ENCODE measurements at places on chromosomes 5 and 9.

DNA sequence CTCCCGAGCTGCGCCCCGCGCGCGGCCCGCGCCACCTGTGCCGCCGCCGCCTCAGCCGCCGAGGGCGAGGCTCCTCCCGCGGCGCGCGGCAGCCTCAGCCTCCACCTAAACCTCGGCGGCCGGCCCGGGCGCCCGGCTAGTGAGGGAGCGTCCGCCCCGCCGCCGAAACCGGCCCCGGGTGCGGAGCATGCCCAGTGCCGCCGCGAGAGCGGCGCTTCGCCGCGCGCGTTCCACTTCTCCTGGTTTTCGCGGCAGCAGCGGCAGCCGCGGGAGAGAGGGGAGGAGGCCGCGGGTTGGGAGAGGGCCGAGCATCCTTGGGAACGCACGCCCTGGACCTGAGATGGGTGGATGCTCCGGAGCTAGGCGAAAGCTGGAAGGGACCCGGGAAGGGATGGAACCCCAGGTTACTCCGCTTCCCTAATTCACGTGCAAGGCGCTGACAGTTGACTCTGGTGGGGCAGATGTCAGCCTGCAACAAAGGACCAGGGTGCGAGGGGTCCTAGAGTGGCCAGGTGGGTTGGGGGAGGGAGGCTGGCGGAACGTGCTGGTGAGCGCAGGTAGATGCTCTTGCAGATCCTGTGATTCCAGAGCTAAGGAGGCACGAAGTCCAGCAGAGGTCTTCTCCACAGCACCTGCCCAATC lies at the start of gene CTNND2:
Gene CTNND2, minus strand, starts transcription at position 182 of the 642 bp plus-strand sequence. CDS start 593 bp downstream, outside the sequence.
- DNase-seq: no peak

DNA sequence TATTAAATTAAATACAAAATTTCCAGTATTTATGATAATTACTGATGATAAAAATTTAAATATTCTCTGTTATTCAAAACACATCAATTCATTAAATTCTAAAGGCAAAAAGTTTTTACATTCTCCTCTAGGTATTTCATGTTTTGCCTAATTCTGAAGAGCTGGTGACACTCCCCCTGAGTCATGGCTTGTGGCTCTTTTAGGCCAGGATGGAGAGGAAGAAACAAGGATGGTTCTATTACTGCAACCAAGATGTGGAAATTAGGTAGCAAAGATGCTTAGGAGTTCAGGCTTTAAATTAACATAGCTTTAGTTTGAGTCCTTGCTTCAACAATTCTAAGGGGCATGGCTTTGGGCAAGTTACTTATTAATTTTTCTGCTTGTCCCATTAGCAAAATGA lies 1295.8 kb downstream of the EFNA5 start:
- no peak for DNase-seq

GRCh38 chr5:4883360-4883759 lies 256.8 kb upstream of the ADAMTS16 start:
- DNase-seq: no peak

GRCh38 chr9:80320480-80320879 lies 748.7 kb downstream of the TLE4 start:
- no peak for DNase-seq

- DNase-seq: no peak
These were observed 543.0 kb upstream of the TUSC1 start for GRCh38 chr9:26221290-26221689.

- DNase-seq: no peak
These were observed 557.0 kb downstream of the TLE1 start for GRCh38 chr9:81132318-81132717.

DNA sequence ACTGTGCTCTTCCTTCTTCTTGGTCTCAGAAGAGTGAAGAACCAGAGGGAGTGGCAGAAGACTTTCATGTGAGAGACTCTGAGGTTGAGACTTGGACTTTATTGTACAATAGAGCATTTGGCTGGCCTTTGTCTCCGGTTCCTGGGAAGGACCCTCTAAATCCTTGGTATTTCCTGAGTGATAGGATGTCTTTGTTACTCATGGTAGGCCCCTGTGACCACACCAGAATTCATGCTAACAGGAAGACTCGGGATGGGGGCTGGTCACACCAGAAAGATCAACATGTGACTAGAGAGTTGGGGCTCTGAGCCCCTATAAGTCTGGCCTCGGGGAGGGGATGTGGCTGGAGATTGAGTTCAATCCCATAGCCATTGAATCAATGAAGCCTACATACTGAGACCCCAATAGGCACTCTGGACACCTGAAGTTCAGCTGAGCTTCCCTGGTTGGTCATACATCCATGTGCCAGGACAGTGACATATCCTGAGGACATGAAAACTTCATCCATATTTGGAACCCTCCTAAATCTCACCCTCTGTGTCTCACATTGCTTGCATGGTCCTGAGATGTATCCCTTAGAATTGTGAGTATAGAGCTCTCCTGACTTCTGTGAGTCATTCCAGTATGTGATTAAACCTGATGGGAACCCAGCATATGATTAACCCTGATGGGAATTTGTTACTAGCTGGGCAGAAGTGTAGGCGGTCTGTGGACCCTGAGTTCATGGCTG lies 201.7 kb downstream of the GADD45G start:
- DNase-seq: no peak

GRCh38 chr9:35871545-35871944 lies 1.3 kb upstream of the OR13J1 start:
- no peak for DNase-seq

GRCh38 chr9:129393064-129393463 lies 215.0 kb upstream of the IER5L start:
- no peak for DNase-seq

DNA sequence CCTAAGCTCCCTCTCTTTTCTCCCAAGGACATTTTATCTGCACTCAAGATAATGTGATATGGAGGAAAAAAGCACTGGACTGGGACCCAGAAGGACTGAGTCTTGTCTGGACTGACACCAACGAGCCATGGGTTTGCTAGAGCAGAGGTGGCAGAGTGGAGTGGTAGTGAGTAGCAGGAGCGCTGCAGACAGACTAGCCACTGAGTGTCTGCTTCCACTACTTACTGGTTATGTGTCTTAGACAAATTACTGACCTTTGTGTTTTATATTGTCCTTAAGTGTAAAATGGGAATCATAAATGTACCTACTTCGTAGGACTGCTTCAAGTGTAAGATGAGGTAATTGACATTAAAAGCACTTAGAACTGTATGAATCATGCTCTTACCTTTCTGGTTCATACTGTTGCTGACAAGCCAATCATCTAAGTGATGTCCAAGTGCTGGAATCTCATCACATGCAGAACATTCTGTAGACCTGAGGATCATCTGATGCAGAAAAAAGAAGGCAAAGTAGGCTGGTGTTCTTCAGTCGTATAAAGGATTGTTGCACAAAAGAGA lies 12.5 kb upstream of the PRLR start:
- DNase-seq: no peak

GRCh38 chr5:153860195-153860886 lies 178.4 kb downstream of the FAM114A2 start:
- DNase-seq: no peak

GRCh38 chr9:76654575-76654974 lies 109.7 kb upstream of the PCA3 start:
- no peak for DNase-seq

- DNase-seq: no peak
These were observed 51.5 kb downstream of the PCSK1 start for GRCh38 chr5:96381526-96381925.

DNA sequence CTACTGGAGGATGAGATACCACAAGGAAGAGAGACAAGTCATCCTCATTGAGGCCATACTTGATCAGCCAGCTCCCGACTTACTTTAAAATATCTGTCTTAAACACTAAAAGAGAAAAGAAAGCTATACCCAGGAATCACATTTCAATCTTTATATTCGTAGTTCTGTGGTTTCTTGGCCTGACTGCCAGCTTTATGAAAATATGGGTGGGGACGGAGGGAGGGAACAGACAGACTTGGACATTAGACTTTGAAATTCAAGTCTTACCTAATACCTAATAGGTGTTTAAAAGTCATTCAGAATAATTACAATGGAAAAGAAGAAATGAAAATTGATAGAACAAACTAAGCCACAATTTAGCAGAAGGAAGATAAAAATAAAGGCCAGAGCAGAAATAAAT lies 604.8 kb upstream of the RORB start:
- DNase-seq: no peak

Data from Kasumi-1 (cell line).